ENCODE measurements at places on chromosomes 12 and 14. TPM values are rescaled to one million over a fixed set of nuclear protein-coding genes. Genes with fewer than 3 reads are reported as not detected.

The DDN gene
- polyA plus RNA-seq, result 85.3 TPM

DNA sequence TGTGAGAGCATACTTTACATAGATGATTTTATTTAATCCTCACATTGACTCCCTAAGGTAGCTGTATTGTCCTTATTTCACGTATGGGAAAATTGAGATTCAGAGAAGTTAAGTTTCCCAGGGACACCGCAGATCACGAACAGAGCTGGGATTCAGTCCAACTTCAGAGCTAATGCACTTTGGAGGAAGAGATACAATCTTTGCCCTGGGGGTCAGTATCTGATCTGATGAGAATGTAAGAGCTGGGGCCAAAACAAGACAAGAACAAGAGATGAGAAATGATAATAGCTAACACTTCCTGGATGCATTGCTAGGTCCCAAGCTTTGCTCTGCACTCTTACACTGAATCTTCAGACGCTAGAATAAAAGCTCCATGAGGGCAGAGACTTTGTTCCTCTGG lies 6.0 kb upstream of the CSAD start:
- no peak for DNase-seq

GRCh38 chr14:72607386-72608130 lies 286.3 kb downstream of the DPF3 start:
- DNase-seq, result no peak

The MANSC4 gene
- polyA plus RNA-seq, result 0.92 TPM

The TRIM9 gene
- 1.8 TPM for polyA plus RNA-seq

DNA sequence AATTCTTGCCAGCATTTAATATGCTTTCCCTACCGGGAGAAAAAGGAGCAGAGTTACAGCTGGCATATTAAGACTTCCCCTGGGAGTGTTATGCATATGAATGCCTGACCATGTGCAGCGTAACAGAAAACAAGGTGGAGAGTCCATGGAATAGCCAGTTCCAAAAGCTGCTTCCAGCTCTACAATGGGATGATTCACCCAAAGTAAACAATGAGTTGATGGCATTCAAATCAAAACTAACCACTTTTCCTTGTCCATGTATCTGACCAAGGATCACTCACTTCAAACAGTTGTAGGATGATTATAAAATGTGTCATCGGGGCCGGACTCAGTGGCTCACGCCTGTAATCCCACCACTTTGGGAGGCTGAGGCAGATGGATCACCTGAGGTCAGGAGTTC lies 48.1 kb upstream of the BICDL1 start:
- DNase-seq, result no peak

- DNase-seq, result no peak
Observed at GRCh38 chr12:56120158-56120846, 2.2 kb downstream of the ZC3H10 start.
